ENCODE measurements at places on chromosomes 7 and 10.

GRCh38 chr7:95220328-95220727, 104.0 kb downstream of the PON1 start:
- DNase-seq: no peak

DNA sequence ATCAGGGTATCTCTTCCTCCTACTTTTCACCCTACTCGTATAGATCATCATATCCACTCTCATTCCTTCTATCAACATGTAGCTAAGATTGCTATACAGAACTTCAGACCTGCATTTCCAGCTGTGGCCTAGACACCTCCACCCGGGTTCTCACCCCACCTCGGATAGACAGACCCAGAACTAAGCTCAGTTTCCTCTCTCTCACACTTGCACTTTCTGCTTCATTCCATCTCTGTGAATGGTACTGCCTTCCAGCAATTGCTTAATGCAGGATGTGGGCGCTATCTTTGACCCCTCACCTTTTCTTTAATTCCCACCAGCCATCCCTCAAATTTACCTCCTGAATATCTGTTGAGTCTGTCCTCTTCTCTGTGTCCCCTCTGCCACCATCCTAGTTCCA, 35.7 kb downstream of the AGK start:
- DNase-seq: no peak

- no peak for DNase-seq
Measured at GRCh38 chr10:52322936-52323335, 8.9 kb downstream of the DKK1 start.

- DNase-seq: no peak
Measured at GRCh38 chr10:92239600-92240288, 51.1 kb downstream of the CPEB3 start.

DNA sequence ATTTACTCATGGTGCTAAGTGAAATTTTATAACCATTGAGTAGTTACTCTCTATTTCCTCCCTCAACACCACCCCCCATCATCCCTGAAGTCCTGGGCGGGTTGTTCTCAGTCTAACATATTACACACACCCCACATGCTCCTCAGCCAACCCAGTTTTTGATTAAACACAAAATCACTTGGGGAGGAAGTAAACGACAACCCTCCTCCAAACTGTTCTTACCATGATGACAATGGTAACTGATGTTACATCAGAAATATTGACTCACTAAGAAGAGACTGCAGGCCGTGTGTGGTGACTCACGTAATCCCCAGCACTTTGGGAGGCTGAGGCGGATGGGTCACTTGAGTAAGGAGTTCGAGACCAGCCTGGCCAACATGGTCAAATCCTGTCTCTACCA, 44.2 kb downstream of the RAB11FIP2 start:
- DNase-seq: no peak

DNA sequence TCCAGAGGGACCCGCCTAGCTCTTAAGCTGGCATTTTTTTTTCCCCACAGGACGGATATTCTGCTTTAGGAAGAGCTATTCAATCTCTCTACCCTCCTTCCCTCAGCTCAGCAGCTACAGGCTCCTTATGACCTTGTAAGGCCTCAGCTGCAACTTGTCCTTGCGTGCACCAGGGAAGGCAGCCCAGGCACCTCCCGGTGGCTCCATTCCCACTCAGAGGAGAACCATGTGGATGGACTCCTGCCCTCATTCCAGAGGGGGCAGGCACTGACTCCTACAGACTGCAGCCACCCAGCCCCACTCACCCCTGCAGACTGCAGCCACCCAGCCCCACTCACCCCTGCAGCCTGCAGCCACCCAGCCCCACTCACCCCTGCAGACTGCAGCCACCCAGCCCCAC, 73.7 kb downstream of the ITIH5 start:
- DNase-seq: no peak

- no peak for DNase-seq
Measured at GRCh38 chr10:33137356-33138005, 179.5 kb upstream of the ITGB1 start.
